ENCODE measurements at places on chromosomes 16 and 17. TPM values are rescaled to one million over a fixed set of nuclear protein-coding genes. Genes with fewer than 3 reads are reported as not detected.

SECTM1 gene
- 198 TPM for total RNA-seq

ADGRG1 gene
- total RNA-seq = 6.0 TPM

CRISPLD2 gene
- total RNA-seq = 3.6 TPM

EVPLL gene
- not detected for total RNA-seq

RNF157 gene
- 1.7 TPM for total RNA-seq

TBC1D3B gene
- 1.5 TPM for total RNA-seq

All from smooth muscle cell of trachea (primary cell).